ENCODE measurements at places on chromosomes 12 and 14.
A peak's percentile ranks its signal among the peaks of the same experiment; 100 is the strongest.

GRCh38 chr12:57621497-57622292 lies 10.5 kb downstream of the ARHGEF25 start:
- no peak for DNase-seq

GRCh38 chr12:58967561-58967960 lies 47.3 kb upstream of the LRIG3 start:
- DNase-seq, result no peak

GRCh38 chr12:57111031-57111734 lies at the start of gene STAT6:
TSS of gene STAT6 (minus strand) at chr12:57111362. CDS start at chr12:57108278, 3,084 bp downstream.
- peak; percentile 80 for DNase-seq

DNA sequence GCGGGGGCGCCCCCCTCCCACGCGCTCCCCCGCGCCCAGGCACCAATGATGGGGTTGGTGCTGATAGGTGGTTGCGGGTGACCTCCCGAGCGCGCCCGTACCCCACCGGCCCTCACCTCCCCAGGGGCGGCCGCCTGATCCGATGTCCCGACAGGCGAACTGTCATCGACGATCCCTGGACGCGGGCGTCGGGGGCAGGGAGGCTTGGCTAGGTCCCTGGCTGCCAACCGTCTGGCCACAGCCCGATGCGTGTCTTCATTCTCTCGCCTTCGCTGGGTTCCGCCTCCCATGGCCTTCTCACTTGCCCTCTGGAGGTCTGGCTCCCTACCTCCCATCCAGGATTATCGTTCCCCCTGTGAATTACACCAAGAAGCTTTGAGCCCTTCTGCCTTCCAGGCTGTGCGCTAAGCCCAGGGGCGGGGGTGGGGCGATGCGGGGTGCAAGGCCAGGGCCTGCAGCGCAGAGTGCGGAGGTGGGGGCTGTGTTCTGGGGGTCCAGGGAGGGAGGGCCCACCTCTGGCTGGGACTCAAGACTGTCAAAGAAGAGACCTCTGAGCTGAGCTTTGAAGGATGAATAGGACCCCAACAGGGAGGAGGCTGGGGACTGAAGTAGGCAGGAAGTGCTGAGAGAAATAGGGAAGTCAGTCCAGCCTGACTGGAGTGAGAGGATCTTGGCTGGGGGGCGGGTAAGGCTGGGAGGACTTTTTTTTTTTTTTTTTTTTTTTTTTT lies 7.7 kb upstream of the RACGAP1 start:
- no peak for DNase-seq

GRCh38 chr12:111034886-111035577 lies 114.7 kb upstream of the MYL2 start:
- no peak for DNase-seq

- no peak for DNase-seq
Observed at GRCh38 chr14:61547186-61548069, 147.9 kb upstream of the HIF1A start.

- no peak for DNase-seq
Observed at GRCh38 chr14:102891556-102891955, 30.9 kb upstream of the AMN start.

GRCh38 chr12:114688256-114688845 lies 4.4 kb upstream of the TBX3 start:
- DNase-seq, result no peak

DNA sequence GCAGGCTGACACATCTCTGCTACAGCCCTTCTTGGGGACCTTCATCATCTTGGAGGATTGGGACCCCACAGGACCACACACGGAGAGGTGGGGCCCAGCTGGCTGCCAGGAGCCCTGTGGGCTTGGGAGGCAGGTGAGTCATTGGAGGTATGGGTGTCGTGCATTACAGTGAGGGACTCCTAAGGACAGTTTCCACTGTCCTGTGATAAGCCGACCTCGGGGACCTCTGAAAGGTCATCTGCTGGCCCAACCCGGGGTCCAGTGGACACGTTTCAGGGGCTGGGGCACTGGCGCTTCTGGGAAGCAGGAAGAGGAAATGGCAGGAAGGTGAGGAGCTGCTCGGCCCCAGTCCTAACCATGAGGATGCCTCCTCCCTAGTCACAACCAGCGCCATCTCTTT lies 238.0 kb downstream of the BCL11B start:
- DNase-seq, result no peak

DNA sequence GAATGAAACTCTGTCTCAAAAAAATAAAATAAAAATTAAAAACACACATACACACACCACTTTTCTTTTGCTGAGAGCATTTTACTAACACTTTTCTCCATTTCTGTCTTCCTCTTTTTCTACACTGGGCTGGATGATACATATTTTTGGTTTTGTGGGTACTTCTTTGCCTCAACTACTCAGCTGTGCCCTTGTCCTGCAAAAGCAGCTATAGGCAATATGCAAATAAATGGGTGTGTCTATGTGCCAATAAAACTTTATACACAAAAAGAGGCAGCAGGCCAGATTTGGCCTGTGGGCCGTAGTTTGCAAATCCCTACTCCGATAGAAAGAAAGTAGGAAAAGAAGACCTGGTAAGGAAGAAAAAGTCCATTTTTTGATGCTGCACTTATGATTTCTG lies 6.5 kb downstream of the CLMN start:
- no peak for DNase-seq

- no peak for DNase-seq
Observed at GRCh38 chr14:52010173-52010693, 20.9 kb downstream of the RTRAF start.

DNA sequence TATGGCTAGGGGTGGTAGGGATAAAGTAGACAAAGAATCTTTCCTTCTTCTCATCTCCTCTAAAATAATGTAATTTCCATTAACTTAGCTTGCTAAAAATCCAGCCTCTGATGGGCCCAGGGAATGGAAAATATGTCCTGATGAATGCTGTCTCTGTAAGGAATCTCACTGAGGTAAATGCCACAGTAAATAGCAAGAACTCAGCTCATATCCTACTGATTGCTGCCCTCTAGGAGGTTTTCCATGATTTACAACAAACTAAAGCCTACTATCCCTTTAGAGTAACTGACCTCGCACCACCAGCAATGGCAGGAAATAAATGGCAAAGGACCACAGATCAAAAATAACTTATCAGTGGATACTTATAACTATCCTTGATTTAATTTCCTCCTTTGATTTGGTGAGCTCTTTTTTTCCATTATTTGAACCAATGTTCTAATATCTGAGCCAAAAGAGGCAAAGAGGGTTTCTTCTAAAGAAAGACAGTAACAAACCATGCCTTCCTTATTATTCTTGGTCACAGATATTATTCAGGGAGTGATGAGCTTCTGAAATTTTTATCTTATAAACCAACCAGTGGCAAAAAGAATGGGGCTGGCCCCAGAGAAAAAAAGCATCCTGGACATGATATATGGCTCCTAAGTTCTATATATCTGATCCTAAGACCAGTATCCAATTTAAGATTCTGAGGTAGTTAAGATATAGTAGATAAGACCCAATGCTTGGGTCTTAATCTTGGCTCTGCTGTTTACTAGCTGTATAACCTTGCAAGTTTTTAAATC lies 43.8 kb downstream of the SENP1 start:
- DNase-seq, result no peak

- no peak for DNase-seq
Observed at GRCh38 chr12:130555628-130556485, 160.2 kb downstream of the RIMBP2 start.

DNA sequence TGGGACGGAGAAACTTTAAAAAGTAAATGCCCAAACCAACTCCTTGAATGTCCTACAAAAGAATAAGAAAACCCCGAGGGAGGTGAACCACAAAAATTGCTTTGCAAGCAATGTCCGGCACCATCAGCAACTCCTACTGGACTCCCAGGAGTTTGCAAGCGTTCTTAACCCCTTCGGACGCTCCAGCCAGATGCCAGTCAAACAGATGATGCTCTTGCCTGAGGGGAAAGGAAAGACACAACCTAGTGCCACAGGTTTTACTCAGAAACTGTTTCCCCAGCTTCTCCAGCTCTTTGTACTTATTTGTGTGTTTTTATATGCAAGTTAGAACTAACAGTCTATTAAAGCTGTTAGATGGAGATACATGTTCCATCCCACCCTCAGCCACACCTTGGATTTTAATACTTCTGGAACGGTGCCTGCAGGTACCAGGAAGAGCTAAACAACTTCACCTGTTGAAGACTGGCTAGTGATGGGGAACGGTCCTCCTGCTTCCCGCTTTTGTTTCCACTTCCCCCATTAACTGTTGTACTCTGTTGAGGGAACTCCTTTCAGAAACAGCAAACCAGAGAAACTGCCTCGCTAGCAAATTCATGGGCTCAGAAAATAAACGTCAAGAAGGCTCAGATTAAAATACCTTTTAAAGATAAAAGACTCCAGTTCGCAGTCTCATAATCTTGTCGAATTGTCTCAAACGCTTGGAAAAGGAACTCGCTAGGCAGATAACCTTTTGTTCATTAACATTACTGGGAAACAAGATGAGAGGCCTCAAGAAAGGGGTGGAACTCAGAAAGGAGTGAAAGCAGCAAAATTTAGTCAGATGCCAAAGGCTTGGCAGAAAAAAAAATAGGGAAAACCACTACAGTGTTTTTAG lies 1.1 kb upstream of the FERMT2 start:
- peak; percentile 73 for DNase-seq

- no peak for DNase-seq
Observed at GRCh38 chr12:50074936-50075807, 10.0 kb upstream of the SMARCD1 start.

GRCh38 chr14:58747181-58747580 lies 109.4 kb downstream of the DACT1 start:
- peak; percentile 69 for DNase-seq

DNA sequence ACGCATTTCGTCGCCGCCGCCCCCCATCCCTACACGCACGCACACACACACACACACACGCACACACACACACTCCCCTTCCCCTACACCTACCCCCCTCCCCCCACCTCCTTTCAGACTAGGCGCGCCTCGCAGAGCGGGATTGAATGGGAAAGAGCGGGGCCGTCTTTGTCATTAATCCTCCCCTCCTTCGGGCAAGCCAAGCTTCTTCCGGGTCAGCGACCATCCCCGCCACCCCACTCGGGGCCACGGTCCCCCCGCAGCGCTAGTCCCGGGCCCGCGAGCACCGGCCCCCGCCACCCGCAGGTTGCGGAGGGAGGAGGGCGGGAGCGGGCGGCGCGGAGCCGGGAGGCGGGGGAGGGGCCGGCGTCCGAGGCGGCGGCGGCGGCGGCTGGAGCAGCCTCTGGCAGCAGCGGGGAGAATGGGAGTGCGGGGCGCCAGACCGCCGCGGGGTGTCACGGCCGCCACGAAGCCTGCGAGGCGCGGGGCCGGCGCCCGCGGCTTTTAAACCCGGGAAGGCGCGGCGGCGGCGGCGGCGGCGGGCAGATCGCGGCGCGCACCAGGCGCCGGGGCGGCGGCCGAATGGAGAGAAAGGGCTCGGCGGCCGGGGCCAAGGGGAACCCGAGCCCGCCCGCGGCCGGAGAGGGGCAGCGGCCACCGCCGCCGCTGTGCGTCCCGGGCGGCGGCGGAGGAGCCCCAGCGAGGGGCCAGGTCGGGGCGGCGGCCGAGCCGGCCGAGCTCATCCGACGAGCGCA lies at the start of gene TTC9:
TSS of gene TTC9 (plus strand) at position 369 of the 755 bp plus-strand sequence. CDS start at position 583, 214 bp downstream.
- no peak for DNase-seq

GRCh38 chr14:24513009-24513408 lies 4.9 kb upstream of the CMA1 start:
- no peak for DNase-seq

DNA sequence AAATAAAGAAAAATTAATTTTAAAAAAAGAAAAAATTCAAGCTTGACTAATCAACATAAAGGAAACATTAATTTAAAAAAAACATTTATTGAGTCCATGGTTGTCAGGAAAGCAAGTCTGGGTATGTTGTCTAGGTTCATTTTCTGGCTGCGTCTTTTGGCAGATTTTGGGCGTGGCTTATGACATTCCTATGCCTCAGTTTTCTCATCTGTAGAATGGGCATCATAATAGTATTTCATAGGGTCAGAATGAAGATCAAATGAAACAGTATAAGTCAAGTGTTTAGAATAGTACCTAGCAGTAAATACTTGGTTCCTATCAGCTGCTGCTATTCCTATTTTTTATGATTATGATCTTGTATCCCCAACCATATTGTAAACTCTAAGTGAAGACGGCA lies 40.5 kb downstream of the MYO1H start:
- no peak for DNase-seq

GRCh38 chr12:124109760-124110159 lies 136.7 kb downstream of the ZNF664 start:
- no peak for DNase-seq

DNA sequence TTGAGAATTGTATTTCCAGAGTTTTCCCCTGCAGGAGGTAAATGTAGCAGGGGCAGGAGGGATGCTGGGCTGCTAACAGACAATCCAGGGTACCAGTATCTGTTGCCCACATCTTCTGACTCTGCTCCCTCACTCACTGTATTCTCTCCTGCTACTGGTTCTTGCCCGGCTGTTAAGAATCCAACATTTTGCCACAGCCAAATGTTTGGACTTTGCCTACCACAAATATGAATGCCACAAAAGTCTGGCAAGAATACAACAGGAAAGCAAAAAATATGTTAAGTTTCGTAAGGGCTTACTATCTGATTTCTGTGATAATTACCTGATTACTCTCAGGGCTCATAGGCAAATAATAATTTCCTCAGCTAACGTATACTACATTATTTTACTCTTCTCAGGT lies 160.0 kb downstream of the BCAT1 start:
- DNase-seq, result no peak

- DNase-seq, result no peak
Observed at GRCh38 chr12:53234271-53234914, 2.4 kb upstream of the RARG start.

GRCh38 chr12:102765736-102766135 lies 151.3 kb downstream of the PAH start:
- DNase-seq, result no peak

DNA sequence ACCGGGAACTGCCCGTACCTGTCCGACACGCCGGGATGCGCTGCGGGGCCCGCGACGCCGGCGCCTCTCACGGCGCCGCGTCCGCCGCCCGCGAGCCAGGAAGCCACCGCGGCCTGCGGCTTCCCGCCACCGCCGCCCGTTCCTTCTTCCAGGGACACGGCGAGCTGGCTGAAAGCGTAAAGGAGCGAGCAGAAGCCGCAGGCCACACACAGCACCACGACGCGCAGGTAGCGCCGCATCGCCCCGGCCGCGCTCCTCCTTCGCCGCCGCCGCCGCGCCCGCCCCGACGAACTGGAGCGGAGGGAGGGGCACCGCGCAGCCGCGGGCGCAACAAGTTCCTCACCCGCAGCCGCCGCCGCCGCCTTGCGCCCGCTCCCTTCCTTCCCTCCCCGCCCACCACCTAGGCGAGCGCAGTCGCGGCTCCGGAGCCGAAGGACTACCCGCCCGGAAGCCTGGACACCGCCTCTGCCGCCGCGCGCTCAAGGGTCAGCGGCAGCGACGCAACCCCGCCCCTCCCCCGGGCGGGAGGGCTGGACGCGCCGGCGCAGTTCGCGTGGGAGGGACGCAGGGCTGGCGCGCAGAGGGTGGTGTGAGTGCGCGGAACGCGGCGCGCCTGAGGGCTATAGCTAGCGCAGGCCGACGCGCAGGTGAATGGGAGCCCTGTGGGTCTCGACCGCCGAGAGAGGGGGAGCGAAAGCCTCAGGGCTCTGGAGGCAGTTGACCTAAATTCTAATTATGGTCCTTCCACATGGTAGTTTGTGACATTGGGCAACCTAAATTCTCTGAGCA lies at the start of gene GXYLT1:
TSS of gene GXYLT1 (minus strand) at position 467 of the 789 bp plus-strand sequence. CDS start at position 239, 228 bp downstream.
- peak; percentile 66 for DNase-seq

- DNase-seq, result peak; percentile 52
Observed at GRCh38 chr14:20683891-20684661, at the start of gene RNASE4. TSS of gene RNASE4 (plus strand) at chr14:20684560. CDS start at chr14:20699372, 14,812 bp downstream.
